A549 treated with RU486 at 1 μM for 4 hours (cell line): ENCODE measurements at places on chromosomes 1 and 21. TPM values are rescaled to one million over a fixed set of nuclear protein-coding genes. Genes with fewer than 3 reads are reported as not detected.

FMO4 gene
- 0.29 to 0.80 TPM (median 0.49 TPM) in 5 replicates for total RNA-seq

HEYL gene
- total RNA-seq: 2.8 to 3.6 TPM (median 3.4 TPM) in 5 replicates

RGS13 gene
- not detected in 5 replicates for total RNA-seq

SEMA6C gene
- total RNA-seq: 1.1 to 1.6 TPM (median 1.3 TPM) in 5 replicates

CFHR3 gene
- total RNA-seq: 0.10 to 0.18 TPM in 2 of 5 replicates, not detected in the others

IGSF9 gene
- 0.17 to 0.27 TPM (median 0.22 TPM) in 5 replicates for total RNA-seq

PROK1 gene
- total RNA-seq: not detected in 5 replicates

A3GALT2 gene
- not detected in 5 replicates for total RNA-seq
